Astrocyte of the spinal cord (primary cell): ENCODE measurements at places on chromosomes 16 and 17.

- no peak for DNase-seq
Measured at GRCh38 chr17:69949496-69949895, 125.5 kb upstream of the KCNJ16 start.

DNA sequence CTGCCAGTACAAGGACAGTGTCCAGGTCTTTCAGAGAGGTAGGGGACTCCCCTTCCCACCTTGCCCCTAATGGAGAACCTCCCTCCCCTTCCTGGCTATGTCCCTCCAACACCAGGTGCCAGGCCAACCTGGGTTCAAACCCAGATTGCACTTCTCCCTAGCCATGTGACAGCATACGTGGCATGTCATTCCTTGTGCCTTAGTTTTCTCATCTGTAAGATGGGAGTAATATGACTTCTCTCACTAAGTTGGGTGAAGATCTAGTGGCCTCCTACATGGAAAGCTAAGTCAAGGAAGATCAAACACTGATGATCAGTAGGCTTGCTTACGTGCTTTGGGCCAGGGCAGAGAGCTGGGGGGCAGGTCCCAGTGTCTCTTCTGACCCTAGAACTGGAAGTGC, 8.8 kb downstream of the FCSK start:
- no peak for DNase-seq

GRCh38 chr17:78944956-78945355, 19.8 kb upstream of the TIMP2 start:
- DNase-seq: no peak

DNA sequence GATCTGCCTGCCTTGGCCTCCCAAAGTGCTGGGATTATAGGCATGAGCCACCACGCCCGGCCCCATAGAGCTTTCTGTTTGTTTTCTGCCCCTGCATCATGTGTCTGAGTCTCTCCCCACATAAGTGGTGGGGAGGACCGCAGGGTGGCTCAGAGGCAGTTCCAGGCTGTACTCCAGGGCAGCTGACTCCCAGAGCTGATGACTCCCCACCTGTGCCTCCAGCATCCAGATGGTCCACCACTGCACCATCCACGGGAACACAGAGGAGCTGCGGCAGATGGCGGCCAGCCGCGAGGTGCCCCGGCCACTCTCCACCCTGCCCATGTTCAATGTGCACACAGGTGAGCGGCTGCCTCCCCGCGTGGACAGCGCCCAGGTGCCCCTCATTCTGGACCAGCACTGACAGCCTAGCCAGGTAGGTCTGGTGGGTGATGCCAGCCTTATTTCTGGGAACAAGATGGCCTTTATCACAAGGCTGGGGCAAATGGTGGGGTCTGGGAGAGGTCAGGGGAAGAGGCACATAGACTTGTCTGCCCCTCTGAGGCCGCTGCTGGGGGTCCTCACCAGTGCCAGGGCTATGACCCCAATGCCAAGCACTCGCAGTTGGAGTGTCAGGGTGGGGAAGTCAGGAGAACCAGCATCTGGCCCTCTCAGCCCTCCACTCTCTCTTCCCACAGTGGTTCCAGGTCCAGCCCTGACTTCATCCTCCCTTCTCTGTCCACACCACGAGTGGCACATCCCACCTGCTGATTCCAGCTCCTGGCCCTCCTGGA, 9.4 kb downstream of the SGCA start:
- DNase-seq: no peak

DNA sequence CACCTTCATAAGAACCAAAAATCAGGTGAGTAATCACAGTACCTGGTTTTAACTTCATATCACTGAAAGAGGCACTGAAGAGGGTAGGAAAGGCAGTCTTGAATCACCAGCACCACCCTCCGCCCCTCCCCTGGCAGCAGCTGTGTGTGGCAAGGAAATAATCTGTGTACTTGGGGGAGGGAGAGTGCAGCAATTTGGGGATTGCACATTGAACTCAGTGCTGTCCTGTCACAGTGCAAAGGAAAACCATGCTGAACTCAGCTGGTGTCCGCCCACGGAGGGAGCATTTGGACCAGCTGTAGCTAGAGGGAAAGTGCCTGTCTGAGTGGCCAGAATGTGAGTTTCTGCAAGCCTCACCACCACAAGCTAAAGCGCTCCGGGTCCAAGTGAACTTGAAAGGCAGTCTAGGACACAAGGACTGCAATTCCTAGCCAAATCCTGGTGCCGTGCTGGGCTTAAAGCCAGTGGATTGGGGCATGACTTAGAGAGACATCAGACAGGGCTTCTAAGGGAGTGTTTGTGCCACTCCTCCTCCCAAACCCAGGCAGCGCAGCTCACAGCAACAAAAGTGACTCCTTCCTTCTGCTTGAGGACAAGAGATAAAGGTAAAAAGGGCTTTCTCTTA, 39.7 kb upstream of the ALDH3A1 start:
- DNase-seq: no peak

DNA sequence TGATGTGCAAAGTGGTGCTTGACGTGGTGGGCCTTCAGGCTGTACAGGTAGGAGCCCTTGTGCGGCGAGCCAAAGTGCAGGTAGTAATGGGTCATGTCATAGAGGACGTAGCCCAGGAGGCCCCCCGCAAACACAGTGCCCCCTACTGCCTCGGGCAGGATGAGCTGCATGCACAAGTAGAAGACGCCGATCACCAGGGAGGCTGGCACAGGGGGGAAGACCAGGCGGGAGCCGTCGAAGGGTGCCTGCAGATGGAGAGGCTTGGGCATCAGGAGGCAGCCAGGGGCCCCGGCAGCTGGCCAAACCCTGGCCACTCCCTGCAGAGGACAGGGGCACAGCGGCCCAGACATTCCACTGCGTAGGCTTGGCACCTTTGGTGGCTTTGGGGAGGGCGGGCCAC, 15.7 kb upstream of the MLKL start:
- no peak for DNase-seq

DNA sequence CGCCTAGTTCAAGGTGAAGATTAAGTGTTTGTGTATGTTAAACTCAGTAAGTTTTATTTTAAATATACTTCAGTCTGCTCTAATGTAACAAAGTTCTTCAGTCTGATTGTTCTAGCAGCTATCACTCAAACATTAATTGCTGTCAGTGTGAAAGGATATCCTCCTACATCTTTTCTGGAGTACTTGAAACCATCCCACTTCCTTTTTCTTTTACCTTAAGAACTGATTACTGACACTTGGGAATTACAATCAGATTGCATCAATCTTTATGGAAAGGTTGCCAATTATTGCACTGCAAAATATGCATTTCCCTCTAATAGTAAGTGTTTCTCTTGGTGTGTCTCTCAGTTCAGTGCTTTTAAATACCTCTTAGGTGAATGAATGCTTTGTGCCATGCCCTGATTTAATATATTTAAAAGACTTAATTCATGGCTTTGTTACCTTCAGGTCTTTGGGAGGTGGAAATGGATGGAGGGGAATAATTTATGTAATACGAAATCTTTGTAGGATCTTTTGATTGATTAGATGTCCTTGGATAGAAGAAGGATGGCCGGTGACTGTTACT, 16.6 kb downstream of the MRTFB start:
- no peak for DNase-seq

- no peak for DNase-seq
Measured at GRCh38 chr16:66572356-66572755, 6.1 kb downstream of the CMTM1 start.

GRCh38 chr17:30379903-30380381, 1.2 kb downstream of the CPD start:
- no peak for DNase-seq

- no peak for DNase-seq
Measured at GRCh38 chr17:73359987-73360410, 48.2 kb upstream of the CDC42EP4 start.

DNA sequence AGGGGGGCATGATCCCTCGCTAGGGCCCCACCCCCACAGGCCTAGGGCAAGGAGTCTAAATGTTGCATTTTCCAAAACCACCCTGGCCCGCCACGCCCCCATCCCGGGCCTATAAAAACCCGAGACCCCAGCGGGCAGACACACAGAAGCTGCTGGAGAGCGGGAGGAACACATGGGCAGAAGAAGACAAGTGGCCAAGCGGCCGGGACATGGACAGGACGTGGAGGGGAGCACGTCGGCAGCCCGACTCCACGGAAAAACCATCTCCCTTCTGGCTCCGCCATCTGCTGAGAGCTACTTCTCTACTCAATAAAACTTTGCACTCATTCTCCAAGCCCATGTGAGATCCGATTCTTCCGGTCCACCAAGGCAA, 34.1 kb upstream of the ENPP7 start:
- no peak for DNase-seq

DNA sequence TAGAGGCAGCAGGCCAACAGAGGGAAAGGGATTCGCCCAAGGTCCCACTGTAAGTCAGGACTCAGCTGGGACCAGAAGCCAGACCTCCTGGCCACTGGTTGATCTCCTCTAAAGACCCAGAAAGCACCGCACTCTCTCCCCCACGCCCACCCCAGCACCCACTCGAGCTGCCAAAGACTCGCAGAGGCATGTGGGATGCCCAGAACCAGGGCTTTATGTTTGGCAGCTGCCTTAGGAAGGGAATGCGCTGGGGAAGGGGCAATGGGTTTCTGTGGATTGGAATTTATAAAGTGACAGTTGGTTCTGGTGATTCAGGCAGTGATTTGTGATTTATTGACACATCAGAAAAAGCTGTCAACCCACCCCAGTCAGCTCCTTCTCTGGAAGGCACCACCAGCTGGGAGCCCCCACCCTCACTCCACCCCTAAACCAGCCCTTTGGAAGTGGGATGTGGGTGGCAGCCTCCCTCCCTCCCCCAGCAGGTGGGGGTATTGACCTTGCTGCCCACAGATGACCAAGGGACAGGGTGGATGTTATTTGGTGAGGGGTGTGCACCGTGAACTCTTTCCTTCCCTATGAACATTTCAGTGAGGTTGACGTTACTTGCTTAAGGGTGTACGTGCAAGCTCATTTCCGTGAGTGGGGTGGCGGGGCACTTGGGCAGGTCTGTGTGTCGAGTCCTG, 76.6 kb upstream of the DNAJA2 start:
- no peak for DNase-seq

DNA sequence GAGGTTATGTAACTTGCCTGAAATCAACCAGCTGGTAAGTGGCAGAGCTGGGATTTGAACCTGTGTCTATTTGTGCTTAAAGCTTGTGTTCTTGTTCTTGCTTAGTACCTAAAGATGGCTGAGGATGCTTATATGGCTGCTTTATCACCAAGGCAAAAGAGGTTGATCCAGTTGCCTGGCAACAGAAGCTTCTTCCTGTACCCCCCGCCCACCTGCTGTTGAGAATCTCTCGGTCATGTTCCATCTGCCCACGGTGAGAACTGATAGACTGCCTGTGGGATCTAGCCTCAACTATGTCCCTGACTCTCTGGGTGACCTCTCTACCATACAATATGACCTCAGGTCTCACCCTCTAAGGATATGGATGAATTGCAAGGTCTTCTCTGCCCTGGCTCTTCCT, 60.7 kb downstream of the ABCC6 start:
- DNase-seq: no peak

DNA sequence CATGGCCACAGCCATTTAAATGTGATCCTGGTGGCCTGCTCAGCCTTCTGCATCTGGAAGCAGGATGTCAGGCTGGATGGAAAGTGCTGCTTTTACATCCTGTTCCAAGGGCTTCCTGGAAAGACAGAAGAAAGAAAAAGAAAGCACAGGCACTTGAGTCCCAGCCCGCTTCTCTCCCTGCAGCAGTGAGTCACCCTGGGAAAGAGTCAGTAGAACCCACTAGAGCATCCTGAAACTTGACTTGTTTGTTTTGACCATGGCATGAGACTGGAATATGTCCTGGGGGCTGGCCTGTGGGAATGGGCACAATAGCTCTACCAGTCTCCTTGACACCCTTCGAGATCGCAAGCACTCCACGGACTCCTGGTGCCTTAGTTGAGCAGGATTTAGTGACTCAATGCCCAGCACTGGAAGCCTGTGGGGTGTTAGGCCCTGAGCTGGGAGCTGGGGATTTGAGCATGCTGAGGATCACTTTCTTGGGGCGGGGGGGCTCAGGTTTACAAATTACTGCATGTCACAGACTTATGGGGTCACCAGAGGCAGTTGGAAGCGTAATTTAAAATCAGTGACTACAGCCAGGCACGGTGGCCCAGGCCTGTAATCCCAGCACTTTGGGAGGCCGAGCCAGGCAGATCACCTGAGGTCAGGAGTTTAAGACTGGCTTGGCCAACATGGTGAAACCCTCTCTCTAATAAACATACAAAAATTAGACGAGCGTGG, 22.1 kb upstream of the GNA13 start:
- DNase-seq: peak; percentile 70

DNA sequence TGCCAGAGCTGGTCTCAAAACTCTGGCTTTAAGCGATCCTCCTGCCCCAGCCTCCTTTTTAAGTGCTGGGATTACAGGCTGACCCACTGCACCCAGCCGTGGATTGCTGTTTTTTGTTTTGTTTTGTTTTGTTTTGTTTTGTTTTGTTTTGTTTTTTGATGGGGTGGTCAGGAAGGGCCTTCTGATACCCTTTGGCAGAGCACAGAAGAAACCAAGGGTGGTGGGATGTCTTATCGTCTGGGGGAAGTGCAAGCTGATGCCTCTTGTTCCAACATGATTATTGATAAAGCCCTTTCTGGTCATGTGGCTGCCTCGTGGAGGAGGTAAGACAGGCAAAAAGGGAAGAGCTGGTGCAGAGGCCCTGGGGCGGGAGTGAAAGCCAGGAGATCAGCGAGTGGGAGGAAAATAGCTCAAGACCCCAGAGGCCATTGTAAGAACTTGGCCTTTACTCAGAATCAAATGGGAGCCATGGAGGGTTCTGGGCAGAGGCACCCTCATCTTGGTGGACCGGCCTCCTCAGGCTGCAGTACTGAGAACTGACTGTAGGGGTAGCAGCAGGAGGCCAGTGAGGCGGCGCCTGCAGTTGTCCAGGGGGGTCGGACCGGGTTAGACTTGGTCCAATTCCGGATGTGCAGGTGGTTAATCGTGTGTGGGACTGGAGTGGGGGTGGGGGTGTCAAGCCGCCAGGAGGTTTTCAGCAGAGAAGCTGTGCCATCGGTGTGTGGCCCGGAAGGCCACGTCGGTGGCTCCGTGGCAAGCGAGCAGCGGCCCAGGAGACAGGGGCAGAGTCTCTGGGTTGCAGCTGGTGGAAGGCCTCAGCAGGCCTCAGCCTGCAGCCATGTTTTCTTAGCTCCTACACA, 84.4 kb upstream of the GSE1 start:
- DNase-seq: no peak

- peak; percentile 41 for DNase-seq
Measured at GRCh38 chr17:66337866-66338485, 35.6 kb downstream of the PRKCA start.

DNA sequence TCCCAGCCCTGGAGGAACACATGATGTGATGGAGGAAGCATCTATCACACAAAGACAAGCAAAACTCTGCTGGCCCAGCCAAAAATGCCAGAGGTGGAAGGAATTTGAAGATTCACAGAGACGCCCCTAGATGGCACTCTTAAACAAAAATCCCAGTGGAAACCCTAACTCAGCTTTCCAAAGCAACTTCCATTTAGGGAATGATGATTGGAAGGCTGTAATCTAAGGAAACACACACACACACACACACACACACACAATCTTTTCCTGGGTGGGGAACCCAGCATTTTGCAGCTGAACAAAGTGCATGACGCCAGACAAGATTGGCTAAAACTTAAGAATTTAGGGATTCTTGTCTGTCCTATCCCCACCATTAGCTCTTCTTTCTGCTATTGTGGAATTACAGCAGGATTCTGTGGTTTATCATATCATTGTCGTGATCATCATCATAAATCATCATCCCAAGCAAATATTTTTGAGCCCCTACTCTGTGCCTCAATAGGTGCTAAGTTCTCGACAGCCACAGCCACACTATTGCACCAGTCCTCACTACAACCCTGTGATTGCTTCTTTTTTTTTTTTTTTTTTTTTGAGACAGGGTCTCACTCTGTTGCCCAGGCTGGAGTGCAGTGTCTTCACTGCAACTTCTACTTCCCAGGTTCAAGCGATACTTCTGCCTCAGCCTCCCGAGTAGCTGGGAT, 1.6 kb upstream of the LDAF1 start:
- peak; percentile 75 for DNase-seq

- DNase-seq: peak; percentile 76
Measured at GRCh38 chr16:53892155-53892554, 188.2 kb downstream of the FTO start.
